ENCODE measurements at places on chromosomes 3 and 15.

DNA sequence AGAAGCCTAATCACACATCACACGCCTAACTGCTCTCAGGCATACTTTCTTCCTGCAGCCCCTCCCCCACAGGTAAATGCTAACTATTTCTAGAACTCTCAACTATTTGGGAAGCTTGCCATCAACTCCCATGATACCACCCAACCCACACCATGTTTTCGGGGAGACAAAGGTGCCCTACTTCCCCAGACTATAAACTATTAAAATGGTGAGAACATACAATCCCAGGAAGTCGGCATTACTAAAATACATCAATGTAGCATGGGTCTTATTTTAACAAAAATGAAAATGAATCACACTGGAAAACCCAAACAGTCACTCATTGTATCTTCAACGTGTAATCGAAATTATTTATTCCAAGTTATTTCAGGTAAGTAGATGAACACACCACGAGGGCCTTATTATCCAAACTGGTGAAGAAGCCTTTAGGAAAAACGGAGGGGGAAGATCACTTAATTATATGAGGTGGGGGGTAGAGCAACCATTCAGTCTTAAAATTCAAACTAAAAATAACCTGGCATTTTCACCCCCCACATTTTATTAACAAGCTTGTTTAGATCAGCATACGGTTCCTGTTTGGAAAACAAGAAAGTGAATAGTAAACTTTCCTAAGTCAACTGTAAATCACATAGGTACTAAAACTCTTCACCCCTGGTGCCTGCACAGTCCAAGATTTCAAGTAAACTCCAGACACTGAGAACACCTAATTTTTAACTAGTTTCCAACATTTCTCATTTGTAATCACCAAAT is 1.9 kb downstream of the TBL1XR1 start:
- no peak for DNase-seq

- no peak for DNase-seq
Measured at GRCh38 chr3:53633197-53633787, 138.9 kb downstream of the CACNA1D start.

GRCh38 chr3:43104039-43104438 is 1.8 kb downstream of the POMGNT2 start:
- no peak for DNase-seq

DNA sequence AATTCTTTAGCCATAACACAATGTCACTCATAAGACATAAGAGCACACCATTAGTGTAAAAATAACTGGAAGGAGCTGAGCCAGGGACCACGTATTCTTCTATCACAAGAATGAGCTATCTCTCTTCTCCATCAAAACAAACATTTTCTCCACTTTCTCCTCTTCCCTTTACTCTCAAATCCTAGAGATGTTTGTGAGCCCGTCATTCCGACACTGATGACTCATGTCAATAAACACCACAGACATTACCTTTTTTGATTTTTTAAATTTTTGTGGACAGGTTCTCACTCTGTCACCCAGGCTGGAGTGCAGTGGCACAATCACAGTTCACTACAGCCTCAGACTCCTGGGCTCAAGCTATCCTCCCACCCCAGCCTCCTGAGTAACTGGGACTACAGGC is 86.6 kb downstream of the MEX3B start:
- DNase-seq = no peak

- no peak for DNase-seq
Measured at GRCh38 chr3:10982782-10983181, 9.8 kb upstream of the SLC6A1 start.

Measured in NCI-H2171 (cell line).